Stimulated activated CD4-positive, alpha-beta T cell treated with anti-CD3 and anti-CD28 coated beads, Interleukin-1b, Interleukin-23, amount 100 ng/mL, for 1 hour (primary cell): ENCODE measurements at places on chromosomes 13 and 19.

- no peak for DNase-seq
These were observed 172.9 kb downstream of the UGGT2 start for GRCh38 chr13:95880331-95880730.

DNA sequence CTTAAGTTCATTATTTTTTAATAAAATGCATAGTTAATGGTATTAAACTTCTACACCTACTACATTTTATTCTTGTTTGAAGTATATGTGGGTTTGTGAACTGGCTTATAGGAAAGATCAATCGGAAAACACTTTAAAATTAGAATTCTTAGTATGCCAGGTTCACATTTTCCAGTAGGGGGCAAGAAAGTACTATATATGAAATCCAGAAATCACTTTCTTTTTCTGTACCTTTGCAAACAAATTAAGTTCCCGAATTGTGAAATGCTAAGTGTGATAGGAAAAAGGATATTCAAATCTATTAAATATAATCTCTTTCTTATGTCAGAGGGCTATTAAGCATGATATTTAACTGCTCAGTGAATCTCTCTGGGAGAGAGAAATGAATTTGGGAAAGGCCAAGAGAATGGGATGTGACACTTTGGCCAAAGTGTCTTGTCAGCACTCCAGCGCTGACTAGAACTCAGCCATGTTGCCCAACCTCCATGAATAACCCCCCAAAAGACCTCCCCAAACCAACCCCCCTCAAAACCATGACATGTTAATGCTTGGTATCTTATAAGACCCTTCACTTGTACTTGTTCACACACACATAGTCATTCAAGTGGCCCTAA lies 122.6 kb upstream of the SLC10A2 start:
- DNase-seq: no peak

DNA sequence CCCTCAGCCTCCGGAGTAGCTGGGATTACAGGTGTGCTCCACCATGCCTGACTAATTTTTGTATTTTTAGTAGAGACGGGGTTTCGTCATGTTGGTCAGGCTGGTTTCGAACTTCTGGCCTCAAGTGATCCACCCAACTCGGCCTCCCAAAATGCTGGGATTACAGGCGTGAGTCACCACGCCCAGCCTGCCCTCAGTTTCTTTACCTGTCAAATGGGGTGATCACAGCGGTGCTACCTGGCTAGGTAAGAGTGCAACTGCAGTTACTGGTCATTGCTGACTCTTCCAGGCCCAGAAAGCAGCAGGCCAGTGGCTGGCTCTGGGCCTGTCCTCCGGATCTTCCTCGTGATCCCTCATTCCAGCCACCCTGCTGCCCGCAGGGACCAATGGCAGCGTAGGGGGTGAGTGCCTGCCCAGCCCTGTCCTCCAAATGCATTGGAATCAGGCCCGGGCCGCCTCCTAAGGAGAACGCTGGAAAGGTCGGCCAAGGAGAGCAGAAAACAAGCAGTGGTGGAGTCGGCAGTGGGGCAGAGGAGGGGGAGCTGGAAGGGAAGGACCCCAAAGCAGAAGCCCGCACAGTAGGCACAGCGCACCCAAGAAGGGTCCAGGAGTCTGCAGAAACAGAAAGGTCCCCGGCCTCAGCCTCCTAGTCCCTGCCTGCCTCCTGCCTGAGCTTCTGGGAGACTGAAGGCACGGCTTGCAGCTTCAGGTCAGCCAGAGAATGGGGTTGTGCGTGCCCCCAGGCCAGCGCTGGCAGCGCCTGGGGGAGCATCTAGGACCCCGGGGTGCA lies 1.8 kb upstream of the SLC27A1 start:
- DNase-seq: no peak

DNA sequence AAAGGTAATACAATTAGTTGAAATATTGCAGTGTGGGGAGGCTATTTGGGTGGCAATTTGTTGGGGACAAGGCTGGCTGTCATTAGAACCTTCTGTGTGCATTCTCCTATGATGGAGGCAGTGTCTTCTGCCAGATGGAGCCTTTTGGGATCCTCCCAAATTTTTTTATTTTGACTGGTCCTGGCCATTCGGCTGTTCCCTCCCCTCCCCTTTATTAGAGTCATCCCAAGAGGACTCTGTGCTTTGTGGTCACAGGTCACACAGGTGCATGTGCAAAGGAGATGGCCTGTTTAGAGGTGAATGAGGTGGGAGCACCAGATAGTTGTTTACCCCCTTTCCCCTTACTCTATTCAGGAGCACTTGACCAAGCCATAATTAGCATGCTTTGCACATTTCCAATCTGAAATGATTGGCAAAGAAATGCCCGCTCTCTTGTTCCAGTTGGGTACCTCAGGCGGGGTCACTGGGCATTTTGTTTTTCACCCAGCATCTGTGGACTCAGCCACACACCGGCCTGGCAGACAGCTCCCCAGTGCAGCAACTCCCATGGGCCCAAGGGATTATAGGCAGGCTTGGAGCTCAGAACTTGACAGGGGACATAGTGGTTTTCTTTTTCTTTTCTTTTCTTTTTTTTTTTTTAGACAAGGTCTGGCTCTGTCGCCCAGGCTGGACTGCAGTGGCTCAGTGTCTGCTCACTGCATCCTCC lies 19.8 kb downstream of the GATAD2A start:
- no peak for DNase-seq

GRCh38 chr13:100280681-100281080 lies 191.8 kb downstream of the PCCA start:
- no peak for DNase-seq

DNA sequence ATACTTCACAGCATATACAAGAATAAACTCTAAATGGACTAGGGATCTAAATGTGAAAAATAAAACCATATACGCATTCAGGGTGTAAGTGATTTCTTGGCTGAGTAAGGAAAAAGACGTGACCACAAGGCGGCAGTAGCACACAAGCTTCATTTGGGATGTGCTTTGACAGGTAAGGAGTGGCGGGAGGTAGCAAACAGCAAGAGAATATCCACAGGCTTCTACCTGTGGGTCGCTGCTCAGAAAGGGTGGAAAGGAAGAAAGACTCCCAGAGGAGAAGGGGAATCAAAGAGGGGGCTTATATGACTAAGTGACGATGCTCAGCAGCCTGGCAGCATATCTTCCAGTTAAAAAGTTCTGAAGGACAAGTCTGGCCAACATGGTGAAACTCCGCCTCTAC lies 2.5 kb upstream of the ZNF121 start:
- peak; percentile 46 for DNase-seq

- no peak for DNase-seq
These were observed 38.0 kb downstream of the TPT1 start for GRCh38 chr13:45303026-45303425.

DNA sequence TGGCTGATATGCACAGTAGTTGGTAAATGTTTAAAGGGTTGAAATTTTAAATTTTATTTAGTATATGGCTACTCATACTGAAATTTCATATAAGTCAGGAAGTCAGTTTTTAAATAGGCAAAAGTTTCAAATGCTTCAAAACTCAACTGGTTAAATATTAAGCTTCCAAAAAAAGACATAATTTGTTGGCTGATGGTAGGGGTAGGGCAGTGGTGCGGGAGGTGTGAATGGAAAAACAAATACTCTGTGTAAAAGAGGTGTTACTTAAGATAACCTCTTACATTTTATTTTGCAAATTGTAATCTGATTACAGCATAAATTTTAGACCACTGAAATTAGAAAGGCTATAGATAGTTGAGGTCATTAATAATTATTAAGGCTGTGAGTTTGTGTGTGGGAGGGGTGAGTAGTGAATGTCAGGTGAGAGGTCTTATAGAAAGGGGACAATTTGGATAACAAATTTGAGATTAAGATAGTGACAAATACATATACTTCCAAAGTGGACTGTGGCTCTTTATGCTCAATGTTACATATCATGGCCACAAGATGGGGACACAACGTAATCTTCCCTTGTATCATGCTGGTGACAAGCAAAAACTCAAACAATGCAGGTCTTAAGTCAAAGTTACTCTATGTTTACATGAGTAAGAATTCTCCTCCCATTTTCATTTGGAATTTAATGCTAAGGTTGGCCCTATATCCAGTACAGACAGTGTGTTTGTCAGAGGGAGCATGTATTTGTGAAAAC lies 36.6 kb upstream of the OXGR1 start:
- no peak for DNase-seq

GRCh38 chr19:41426952-41427646 lies at the start of gene B3GNT8:
B3GNT8 (minus strand) TSS chr19:41427374; CDS start chr19:41426778, 596 bp downstream.
- no peak for DNase-seq

GRCh38 chr19:19021115-19021514 lies 12.2 kb downstream of the SUGP2 start:
- DNase-seq: no peak

DNA sequence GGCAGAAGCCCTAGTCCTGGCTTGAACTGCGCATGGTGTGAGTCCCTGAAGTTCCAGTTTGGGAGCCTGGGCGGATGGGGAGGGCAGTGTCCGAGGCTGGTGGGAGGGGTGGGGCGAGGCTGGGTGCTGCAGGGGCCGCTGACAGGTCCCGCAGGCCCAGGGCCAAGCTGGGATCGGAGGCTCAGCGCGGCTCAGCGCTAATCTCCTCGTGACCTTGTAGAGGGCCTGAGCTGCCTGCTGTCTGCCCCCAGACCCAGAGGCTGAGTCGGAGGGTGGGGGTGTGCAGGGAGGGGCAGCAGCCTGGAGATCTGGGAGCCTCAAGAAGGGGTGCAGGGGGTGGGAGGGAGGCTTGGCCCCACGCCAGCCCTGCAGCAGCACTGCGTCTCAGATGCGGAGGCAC lies 3.0 kb downstream of the ATP1A3 start:
- DNase-seq: no peak
